ENCODE measurements at places on chromosomes 2 and 18.

- no peak for DNase-seq
Observed at GRCh38 chr2:27350106-27350693, 6.4 kb downstream of the GTF3C2 start.

- no peak for DNase-seq
Observed at GRCh38 chr2:40405465-40405864, 46.4 kb downstream of the SLC8A1 start.

DNA sequence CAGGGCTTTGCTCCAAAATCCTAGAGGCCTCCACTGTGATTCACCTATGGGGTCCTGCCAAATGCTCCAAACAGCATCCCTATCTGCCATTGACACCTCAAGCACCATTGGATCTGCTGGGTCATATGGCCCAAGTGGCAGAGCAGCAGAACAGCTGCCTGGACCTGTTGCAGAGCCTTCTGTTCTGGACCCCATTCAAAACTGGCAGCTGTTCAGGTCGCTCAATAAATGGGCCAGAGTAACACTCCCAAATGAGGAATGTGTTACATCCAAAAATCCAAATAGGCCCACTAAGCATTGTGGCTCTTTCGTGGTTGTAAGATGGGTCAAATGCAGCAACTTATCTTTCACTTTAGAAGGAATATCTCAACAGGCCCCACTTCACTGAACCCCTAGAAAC lies 783.6 kb downstream of the DCDC2C start:
- no peak for DNase-seq

DNA sequence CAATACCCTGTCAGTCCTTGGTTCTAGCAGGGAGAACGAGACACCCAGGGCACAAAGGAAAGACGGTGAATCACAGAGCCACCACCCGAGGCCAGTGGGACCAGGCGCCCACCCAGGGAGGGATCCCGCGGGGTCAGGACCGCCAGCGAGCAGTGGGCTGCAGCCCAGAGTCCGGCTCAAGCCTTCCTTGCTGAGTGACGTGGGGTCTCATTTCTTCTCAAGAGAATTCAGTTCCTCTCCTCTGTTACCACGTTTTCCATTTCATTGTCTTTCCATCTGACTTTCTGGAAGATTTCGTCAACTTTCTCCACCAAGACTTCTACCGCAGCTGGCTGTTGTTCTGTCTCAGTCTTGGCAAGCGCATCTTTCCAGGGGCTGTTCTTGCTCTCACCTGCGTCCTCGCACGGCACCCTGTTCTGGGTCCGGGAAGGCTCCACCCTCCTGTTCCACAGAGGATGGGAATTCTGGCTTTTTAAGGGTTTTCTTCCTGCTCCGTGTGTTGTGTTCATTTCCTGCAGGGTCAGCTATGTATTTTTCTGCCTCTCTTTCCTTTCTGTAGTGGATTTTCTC lies 248.6 kb downstream of the NDUFA10 start:
- DNase-seq = no peak

GRCh38 chr18:74084184-74084855 lies 63.3 kb downstream of the FBXO15 start:
- DNase-seq = no peak
